ENCODE measurements at places on chromosomes 12 and 14. TPM values are rescaled to one million over a fixed set of nuclear protein-coding genes. Genes with fewer than 3 reads are reported as not detected.

The TCL1B gene
- total RNA-seq, result not detected

The MAP3K9 gene
- 10.6 TPM for total RNA-seq

The REC8 gene
- total RNA-seq, result 5.1 TPM

The CLEC2A gene
- not detected for total RNA-seq

The JKAMP gene
- total RNA-seq, result 34.0 TPM

The SAMD15 gene
- not detected for total RNA-seq

The REP15 gene
- 58.5 TPM for total RNA-seq

The RD3L gene
- total RNA-seq, result not detected

The HNF1A gene
- total RNA-seq, result 18.0 TPM

The STAC3 gene
- total RNA-seq, result 2.7 TPM

GRCh38 chr12:123973552-123974341 lies 732 bp downstream of the ZNF664 start:
- peak overlapping the region; percentile 85 for H3K4me3 ChIP-seq
- peak; percentile 65 for DNase-seq
- no peaks in the 10 kb centered on the region for H3K27me3 ChIP-seq
- peak overlapping the region; percentile 75 for H3K27ac ChIP-seq

DNA sequence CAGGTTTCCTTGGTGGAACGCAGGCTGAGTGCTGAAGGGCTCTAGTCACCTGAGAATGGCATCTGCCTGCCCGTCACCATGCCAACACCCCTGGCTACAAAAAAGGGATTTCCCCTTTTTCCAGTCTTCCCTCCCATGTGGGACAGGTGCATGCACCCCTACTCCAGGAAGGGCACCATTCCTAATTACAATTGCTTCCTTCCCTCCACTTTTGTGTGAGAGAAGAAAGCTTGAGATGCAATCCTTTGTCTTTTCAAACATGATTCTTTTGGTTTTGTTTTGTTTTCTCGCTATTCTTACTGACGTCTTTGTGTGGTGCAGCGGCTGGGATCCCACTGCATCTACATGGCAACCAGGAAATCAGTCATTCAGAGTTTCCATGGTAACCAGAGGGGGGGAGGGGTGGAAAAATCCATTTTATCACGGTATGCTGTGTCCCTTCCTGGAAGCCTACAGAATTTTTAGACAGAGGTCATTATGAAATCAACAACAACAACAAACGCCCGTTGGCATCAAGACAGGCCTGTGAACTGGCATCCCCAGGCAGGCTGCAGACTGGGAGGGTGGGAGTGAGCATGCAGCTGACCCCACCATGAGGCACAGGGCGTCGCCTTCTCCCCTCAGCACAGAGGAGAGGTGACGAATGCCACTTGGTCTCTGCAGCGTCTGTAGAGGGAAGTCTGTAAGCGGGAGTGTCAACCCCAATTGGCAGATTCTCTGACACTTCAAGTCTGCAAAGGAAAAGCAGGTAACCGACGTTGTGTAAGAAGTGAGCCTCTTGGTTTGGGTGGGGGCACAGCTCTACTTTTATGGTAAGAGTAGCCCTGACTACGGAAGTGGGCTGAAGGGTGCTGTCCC lies 13.6 kb upstream of the GNG2 start:
- H3K27ac ChIP-seq, result peak overlapping the region; percentile 59
- DNase-seq, result peak; percentile 67
- no peaks in the 10 kb centered on the region for H3K36me3 ChIP-seq
- H3K4me1 ChIP-seq, result no peaks in the 10 kb centered on the region

DNA sequence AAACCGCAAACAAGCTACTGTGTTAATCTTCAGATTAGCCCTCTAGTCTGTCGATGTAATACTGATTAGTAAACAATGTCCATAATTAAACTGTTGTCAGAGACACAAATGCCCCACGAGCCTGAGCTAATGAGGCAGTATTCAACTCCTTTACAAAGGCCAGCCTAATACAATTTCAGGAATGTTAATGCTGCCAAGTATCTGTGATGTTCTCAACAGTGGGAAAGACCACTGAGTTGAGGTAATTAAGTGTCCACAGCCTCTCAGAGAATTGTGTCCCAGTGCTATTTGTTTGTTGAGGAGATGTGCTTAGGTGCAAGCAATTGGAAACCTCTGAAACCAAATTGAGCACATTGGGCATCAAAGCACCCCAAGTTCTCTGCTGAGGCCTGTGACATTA lies 139.4 kb upstream of the CDKN3 start:
- H3K36me3 ChIP-seq, result no peaks in the 10 kb centered on the region
- no peak for DNase-seq
- H3K27me3 ChIP-seq, result no peaks in the 10 kb centered on the region
- H3K4me3 ChIP-seq, result no peak overlapping the region

DNA sequence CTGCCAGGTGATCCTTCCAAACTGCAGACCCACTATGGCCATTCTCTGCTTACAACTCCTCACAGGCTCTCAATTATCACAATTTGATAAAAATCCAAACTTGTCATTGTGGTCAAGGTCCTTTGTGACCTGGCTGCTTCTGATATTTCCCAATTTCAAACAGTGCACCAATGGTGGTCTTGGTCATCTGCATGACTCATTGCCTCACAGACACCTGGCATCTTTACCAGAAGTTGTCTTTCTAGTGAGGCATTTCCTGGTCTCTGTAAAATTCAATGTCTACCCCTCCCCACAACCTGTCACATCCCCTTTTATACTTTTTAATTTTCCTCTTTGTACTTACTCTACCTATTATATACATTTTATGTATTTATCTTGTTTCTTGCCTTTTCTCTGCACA lies 17.8 kb upstream of the PAPOLA start:
- H3K4me1 ChIP-seq, result no peaks in the 10 kb centered on the region
- H3K27ac ChIP-seq, result no peak overlapping the region
- no peak for DNase-seq
- no peaks in the 10 kb centered on the region for H3K36me3 ChIP-seq
- H3K4me3 ChIP-seq, result no peak overlapping the region

GRCh38 chr12:99130808-99131553 lies 485.9 kb downstream of the APAF1 start:
- no peak overlapping the region for H3K27ac ChIP-seq
- no peak for DNase-seq
- no peaks in the 10 kb centered on the region for H3K36me3 ChIP-seq
- no peaks in the 10 kb centered on the region for H3K4me1 ChIP-seq

GRCh38 chr12:95216711-95217376 lies 423 bp downstream of the FGD6 start:
- no peaks in the 10 kb centered on the region for H3K27me3 ChIP-seq
- DNase-seq, result no peak
- peak overlapping the region; percentile 98 for H3K27ac ChIP-seq
- no peaks in the 10 kb centered on the region for H3K36me3 ChIP-seq
- peak overlapping the region; percentile 86 for H3K4me3 ChIP-seq
- peaks cover 11% of the 10 kb centered on the region for H3K4me1 ChIP-seq

DNA sequence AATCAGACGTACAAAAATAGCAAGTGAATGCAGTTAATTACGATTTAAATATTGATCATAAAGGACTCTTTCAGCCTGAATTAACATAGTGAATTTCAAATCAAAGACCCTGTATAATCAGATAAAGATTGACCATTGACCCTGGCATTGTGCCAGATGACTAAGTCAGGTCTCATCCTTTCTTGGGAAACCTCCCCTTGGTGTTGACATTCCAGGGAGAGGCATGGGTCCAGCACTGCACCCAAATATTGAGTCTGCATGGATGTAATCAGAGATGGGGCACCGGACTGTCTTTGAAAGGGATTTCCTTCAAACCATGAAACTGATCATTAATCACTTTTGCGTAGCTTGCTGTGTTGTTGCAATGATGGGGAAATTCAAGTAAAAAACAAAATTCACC lies 1138.2 kb downstream of the BCL11B start:
- no peak overlapping the region for H3K27ac ChIP-seq
- H3K36me3 ChIP-seq, result no peaks in the 10 kb centered on the region
- H3K4me1 ChIP-seq, result no peaks in the 10 kb centered on the region
- H3K4me3 ChIP-seq, result no peak overlapping the region

DNA sequence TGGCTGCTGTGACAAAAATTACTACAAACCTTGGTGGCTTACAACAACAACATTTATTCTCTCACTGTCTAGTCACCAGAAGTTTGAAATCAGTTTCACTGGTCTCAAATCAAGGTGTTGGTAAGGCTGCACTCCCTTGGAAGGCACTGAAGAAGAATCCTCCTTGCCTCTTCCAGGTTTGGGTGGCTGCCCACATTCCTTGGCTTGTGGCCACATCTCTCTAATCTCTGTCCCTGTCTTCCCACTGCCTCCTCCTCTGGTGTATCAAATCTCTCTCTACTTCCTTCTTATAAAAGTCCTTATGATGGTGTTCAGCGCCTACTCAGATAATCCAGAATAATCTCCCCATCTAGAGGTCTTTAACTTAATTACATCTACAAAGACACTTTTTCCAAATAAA lies 31.0 kb downstream of the PLCZ1 start:
- no peak overlapping the region for H3K27ac ChIP-seq
- no peaks in the 10 kb centered on the region for H3K4me1 ChIP-seq
- H3K36me3 ChIP-seq, result no peaks in the 10 kb centered on the region
- no peaks in the 10 kb centered on the region for H3K27me3 ChIP-seq
- no peak overlapping the region for H3K4me3 ChIP-seq
- no peak for DNase-seq

GRCh38 chr14:45426685-45427282 lies 173.8 kb upstream of the MIS18BP1 start:
- no peak for DNase-seq
- H3K4me1 ChIP-seq, result no peaks in the 10 kb centered on the region
- no peak overlapping the region for H3K4me3 ChIP-seq
- no peaks in the 10 kb centered on the region for H3K27me3 ChIP-seq
- H3K36me3 ChIP-seq, result no peaks in the 10 kb centered on the region
- H3K27ac ChIP-seq, result no peak overlapping the region

- H3K4me3 ChIP-seq, result no peak overlapping the region
- no peak overlapping the region for H3K27ac ChIP-seq
- no peak for DNase-seq
- no peaks in the 10 kb centered on the region for H3K27me3 ChIP-seq
- H3K36me3 ChIP-seq, result no peaks in the 10 kb centered on the region
- H3K4me1 ChIP-seq, result no peaks in the 10 kb centered on the region
These were observed 629.5 kb downstream of the TRHDE start for GRCh38 chr12:72901685-72902084.

DNA sequence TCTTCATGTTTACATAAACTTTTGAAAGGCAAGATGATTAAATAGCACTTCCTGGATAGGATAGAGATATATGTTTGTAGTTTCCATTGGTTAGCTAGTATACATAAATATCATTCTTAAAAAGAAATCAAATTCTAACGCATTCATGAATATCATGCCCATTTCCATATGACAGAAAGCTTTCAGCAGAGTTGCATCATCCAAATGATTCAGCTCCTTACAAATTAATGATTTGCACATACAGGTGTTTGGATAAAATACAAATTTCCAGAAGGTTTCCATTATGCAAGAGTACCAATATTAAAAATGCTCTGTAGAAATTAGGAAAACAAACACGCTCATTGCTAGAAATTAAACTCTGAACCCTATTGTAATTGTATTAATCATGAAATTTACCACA lies 264.4 kb downstream of the FOXG1 start:
- DNase-seq, result no peak
- no peak overlapping the region for H3K4me3 ChIP-seq
- no peaks in the 10 kb centered on the region for H3K4me1 ChIP-seq
- H3K27me3 ChIP-seq, result no peaks in the 10 kb centered on the region

- no peaks in the 10 kb centered on the region for H3K4me1 ChIP-seq
- H3K4me3 ChIP-seq, result no peak overlapping the region
- H3K36me3 ChIP-seq, result no peaks in the 10 kb centered on the region
- peak; percentile 16 for DNase-seq
- no peaks in the 10 kb centered on the region for H3K27me3 ChIP-seq
These were observed 10.1 kb upstream of the CACNA2D4 start for GRCh38 chr12:1928439-1929121.

- DNase-seq, result peak; percentile 53
- H3K27ac ChIP-seq, result peak overlapping the region; percentile 95
- H3K4me3 ChIP-seq, result peak overlapping the region; percentile 60
These were observed 5.5 kb downstream of the AMN start for GRCh38 chr14:102927878-102928411.

DNA sequence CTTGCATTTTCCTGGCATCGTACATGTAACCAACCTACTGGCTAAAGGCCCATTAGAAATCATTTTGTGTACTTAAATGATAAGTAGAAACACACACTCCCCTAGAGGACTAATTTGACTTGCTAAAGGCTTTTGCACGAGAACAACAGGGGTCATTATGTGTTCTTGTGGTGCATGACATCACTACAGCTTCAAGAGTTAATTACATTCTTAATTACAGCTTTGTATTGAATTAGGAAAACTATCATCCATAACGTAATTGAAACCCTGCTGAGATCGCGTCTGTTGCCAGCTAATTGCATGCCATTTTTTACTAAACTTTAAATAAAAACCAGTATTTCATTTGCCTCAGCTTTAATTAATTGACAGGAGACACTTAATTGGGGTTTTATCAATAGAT lies 51.4 kb downstream of the TMEM132C start:
- no peak overlapping the region for H3K4me3 ChIP-seq
- no peaks in the 10 kb centered on the region for H3K4me1 ChIP-seq
- DNase-seq, result no peak
- H3K36me3 ChIP-seq, result no peaks in the 10 kb centered on the region
- no peak overlapping the region for H3K27ac ChIP-seq

GRCh38 chr14:34362641-34363251 lies 99.3 kb downstream of the SPTSSA start:
- no peak overlapping the region for H3K27ac ChIP-seq
- H3K4me3 ChIP-seq, result no peak overlapping the region
- DNase-seq, result no peak

GRCh38 chr14:67575684-67576083 lies 24.4 kb downstream of the PIGH start:
- no peaks in the 10 kb centered on the region for H3K27me3 ChIP-seq
- no peak for DNase-seq
- H3K36me3 ChIP-seq, result no peaks in the 10 kb centered on the region
- no peak overlapping the region for H3K27ac ChIP-seq

DNA sequence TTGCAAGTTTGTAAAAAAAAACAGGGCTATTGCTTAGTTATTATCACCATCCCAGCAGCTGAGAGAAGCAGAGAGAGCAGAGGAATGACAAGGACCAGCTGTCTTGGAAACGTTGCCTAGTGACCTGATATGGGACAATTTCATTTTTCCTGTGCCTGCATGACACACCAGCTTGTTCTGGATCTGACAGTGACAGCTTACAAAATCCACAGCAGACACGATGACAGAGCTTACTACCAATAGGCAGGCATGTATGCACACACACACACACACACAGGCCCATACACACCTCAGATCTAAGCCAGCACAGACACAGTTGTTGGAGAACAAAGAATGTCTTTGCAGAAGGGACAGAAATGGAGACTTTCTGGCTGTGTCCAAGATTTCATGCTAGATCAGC lies 25.4 kb downstream of the HSPB8 start:
- no peak overlapping the region for H3K4me3 ChIP-seq
- no peaks in the 10 kb centered on the region for H3K36me3 ChIP-seq
- H3K4me1 ChIP-seq, result no peaks in the 10 kb centered on the region
- H3K27me3 ChIP-seq, result no peaks in the 10 kb centered on the region

GRCh38 chr12:130835436-130835835 lies 3.6 kb downstream of the STX2 start:
- H3K27ac ChIP-seq, result no peak overlapping the region
- DNase-seq, result no peak
- H3K4me3 ChIP-seq, result no peak overlapping the region
- no peaks in the 10 kb centered on the region for H3K27me3 ChIP-seq
- H3K4me1 ChIP-seq, result no peaks in the 10 kb centered on the region

Measured in colonic mucosa (tissue), 4 donors.